ENCODE measurements at places on chromosomes 3 and 15.

GRCh38 chr3:116423945-116424344 lies 21.3 kb downstream of the LSAMP start:
- DNase-seq: no peak

GRCh38 chr3:110628650-110629301 lies 442.8 kb upstream of the NECTIN3 start:
- no peak for DNase-seq

- DNase-seq: no peak
Measured at GRCh38 chr3:120393243-120393642, 44.1 kb upstream of the LRRC58 start.

GRCh38 chr15:99324082-99324620 lies 72.9 kb downstream of the LRRC28 start:
- DNase-seq: no peak

GRCh38 chr3:69715204-69715603 lies 24.1 kb upstream of the MITF start:
- DNase-seq: no peak

DNA sequence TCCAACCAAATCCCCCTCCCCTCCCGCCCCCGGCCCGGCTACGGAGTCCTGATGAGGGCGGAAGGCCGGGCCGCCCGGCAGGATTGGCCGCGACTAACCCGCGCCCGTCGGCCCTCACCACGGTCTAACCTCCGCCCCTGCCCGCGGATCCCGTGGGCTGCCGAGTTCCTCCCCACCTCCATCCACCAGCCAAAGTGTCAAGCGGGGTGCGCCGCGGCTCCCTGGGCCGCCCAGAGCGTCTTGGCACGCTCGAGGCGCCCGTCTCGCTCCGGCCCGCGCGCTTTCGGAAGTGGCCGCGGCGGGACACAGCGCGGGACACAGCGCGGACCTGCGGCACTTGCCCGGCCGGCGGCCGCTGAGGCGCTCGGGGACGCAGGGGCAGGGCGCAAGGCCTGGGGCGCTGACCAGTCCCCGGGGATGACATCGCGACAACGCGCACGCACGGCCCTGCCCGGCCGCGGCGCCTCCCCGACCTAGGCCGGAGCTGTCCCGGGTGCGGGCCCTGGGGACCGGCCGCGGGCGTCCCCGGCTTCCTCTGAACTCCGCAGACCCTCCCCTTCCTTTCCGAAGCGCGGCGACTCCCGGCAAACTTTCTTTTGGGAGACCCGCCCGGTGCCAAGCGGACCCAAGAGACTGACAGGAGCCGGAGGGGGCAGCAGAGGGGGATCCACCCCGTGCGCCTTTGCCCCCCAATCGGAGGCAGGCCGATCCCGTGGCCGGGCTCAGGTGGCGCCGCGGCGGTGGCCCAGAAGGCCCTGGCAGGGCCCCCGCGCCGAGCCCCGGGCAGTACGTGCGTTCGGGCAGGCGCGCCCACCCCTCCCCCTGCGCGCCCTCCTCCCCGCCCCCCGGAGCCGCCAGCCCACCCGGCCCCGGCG lies 112.8 kb upstream of the ICE2 start:
- DNase-seq: no peak

DNA sequence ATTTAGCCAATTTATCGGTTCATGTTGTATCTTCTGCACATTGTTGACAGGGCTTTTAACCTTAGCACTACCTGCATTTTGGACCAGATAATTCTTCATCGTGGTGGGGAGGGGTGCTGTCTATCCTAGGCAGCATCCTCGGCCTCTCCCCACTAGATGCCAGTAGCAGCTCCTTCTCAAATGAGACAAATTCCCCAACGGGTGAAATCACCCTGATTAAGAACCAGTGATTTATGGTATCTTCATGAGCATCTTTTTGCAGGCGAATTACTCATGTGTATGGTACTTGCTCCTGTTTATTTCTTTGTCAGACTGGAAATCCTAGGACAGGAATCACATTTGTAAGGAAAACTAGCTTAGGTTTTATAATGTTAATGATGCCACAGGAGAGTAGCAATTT lies 68.0 kb downstream of the C3orf70 start:
- DNase-seq: no peak

DNA sequence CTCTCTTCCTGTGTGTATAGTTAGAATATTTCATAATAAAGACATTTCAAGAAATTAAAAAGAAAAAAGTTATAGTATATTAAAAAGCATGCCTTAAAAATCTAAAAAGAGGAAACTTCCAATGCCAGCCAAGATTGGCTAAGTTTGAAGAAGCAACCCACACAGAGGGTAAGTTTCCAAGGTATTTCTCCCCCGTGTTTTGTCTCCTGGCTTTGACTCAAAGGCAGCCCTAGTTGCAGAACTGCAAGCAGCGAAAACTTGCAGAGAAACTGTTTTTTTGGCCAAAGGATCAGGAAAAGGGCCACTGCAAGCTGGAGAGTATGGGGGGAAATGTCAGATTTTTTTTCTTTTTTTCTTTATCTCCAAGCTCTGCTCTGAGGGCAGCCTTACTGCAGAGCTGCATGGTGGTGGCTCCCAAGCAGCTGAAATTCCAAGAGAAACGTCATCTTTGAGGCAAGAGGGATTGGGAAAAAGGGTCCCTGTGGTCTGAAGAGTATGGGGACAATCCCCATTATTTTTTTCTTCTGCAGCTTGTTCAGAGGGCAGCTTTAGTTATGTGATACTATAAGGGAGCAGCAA lies 23.0 kb downstream of the HACL1 start:
- no peak for DNase-seq

DNA sequence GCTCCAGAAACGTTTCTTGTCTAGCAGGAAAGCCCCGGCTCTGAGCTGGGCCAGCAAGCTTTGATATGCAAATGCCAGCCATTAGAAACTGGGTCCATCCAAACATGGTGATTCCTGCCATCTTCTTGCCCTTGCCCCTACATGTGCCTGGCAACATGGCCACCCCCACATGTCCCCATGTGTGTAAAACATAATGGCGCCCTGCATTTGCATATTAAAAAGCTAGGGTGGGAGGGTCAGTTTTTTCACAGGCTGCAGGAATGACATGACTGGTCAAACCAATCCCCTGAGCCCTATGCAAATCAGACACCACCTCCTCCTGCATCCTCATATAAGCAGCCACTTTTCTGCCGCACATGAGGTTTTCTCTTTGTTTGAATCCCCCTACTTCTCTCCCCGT lies 21.2 kb downstream of the GPR156 start:
- no peak for DNase-seq

GRCh38 chr3:161043336-161044035 lies 61.7 kb downstream of the B3GALNT1 start:
- no peak for DNase-seq

GRCh38 chr3:114632757-114633424 lies 339.1 kb downstream of the TIGIT start:
- DNase-seq: no peak

DNA sequence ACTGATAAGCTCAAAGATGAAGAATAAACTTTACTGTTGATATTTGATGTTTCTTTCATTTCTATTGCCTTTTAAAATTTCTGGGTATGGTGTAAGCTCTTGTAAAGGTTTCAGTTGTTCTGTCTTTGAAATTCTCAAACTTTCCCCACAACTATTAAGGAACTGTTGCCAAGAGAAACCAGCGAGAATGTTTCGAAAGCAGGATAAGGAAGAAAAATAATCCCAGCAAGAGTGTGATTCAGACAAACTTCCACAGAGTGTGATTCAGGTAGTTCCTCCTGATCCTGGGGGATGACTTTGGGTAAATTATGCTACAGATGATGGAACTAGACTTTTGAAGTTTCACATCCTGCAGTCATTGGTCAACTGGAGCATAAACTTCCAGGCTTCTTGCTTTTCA lies 632.0 kb downstream of the NSUN3 start:
- no peak for DNase-seq

- no peak for DNase-seq
Measured at GRCh38 chr3:118791246-118791645, 243.4 kb downstream of the IGSF11 start.

GRCh38 chr3:171936191-171936841 lies 93.2 kb downstream of the TMEM212 start:
- no peak for DNase-seq

GRCh38 chr3:170566413-170566812 lies 19.5 kb downstream of the SLC7A14 start:
- no peak for DNase-seq

GRCh38 chr3:159838938-159839337 lies 149.7 kb upstream of the IL12A start:
- DNase-seq: no peak

DNA sequence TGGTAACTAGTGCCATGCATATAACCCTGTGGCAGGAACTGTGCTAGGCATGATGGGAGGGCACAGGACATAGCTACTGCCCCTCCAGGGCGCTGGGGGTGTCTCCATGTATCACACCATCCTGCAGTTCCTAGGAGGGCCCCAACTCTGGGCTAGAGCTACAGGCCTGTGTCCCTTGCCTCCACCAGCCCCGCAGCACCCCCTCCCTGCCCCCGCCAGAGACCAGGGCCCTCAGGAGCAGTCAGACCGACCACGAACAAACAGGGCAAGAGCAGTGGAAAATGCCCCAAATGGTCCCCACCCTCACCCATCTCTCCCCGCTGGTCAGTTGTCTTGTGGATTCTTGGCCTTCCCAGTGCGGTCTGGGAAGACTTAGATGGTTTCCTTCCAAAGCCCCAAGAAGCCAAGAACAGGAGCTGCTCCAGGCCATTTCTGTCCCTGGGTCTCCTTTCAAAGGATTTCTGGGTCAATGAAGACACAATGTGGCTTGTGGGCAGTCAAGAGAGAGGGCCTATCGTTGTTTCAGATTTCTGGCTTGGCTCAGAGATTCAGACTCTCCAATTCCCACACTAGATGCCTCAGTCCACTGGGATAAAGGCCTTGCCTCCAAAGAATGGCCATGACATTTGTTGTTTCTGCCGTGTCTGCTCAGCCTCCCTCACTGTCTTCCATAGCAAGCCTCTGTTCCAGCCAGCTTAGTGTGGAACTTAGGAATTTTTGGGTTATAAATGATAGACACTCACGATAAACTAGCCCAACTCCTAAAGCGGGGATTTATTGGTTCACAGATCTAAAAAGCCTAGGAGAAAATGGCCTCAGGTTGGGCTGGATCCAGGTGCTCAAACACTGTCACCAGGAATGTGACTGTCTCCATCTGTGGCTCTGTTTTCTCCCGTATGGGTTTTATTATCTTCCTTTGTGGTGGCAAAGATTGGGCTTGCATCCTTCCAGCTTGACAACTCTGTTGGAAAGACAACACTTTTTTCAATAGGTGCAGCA lies 80.6 kb downstream of the LSM3 start:
- no peak for DNase-seq

DNA sequence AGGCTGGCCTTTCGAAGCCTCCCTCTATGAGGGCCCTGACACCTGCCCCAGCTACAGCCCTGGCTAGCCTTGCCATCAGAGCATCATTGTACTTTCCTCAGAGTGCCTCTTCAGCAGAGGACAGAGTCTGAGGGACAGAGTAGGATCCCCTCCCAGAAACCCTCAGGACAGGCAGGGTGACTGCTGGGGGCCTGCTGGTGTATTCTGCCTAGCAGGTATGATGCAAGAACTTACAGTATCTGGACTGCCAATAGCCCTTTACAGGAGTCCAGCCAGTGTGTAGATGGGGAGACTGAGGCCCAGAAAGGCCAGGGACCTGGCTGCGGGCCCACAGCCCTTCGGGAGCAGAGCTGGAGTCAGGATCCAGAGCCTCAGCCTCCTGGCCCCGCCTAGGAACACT lies 19.1 kb downstream of the DUSP7 start:
- DNase-seq: no peak

DNA sequence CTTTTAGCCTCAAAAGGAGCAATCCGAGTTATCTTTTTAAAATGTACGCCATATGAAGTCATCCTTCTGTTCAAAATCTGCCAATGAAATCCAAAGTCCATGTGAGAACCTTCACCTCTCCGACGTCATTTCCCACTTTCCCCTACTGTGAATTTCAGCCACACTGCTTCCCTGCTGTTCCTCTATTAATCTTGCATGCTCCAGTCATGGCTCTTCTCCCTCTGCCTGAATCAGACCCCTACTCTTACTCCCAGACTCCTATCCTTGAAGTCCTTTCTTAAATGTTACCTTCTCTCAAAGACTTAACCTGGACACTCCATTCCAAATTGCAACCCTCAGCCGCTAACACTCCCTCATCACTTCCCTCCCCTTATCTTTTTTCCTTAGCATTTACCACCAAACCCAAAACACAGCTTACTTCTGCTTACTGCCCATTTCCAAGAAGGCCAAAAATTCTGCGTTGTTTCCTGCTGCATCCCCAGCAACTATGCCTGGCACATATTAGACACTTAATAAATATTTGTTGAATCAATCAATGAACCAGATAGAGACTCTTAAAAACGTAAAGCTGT lies 1.2 kb downstream of the NKIRAS1 start:
- no peak for DNase-seq

DNA sequence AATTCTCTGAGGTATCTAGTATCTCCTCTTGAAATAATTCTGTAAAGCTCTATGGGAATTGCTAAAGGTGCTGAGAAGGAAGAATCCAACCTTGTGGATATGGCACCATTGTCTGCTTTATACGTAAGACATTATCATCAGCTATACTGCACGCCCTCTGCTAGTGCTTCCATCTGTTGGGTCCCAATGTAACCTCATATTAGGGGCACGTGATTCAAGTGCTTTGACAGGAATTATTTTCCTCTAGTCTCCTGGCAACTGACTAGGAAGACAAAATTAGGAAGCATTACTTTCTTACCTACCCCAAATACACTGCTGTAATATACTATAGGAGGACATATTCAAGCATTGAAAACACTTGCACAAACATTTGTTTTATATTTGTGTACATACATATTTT lies 24.0 kb downstream of the COPS2 start:
- no peak for DNase-seq

DNA sequence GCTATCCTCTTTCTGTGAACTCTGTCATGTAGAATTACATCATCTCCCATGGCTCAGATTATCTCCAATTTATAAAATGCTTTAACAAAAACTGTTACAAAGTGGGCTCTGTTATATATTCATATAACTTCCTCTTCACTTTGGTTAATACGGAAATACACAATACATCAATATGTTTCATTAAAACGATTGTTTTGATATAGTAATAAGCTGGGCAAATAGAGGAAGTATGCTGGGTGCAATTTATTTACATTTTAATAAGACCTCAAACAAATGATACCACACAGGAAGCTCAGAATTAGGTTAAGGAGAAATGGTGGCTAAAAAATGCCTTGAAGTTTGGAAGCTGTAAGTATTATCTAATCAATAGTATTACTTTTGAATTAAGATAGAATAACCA lies 331.0 kb downstream of the ZBTB20 start:
- no peak for DNase-seq

DNA sequence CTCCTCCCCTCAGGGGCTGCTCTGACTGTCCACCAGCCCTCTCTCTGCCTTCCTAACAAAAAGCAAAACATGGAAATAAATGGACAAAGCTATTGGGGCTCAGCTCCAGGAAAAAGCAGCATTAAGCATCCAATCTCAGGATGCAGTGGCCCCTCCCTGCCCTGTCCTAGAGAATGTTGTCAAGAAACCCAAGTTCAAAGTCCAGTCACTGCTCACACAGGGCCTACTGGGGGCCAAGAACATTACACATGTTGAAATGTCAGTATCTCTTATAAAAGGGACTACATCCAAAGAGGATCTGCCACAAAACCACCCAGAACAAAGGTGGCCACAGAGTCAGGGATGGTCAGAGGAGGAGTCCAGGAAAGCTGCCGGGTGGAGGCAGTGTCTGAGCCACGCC lies 7.6 kb upstream of the GRIP2 start:
- no peak for DNase-seq

All from NT2/D1 (cell line).